ENCODE measurements at places on chromosomes 3 and 15.
A peak's percentile ranks its signal among the peaks of the same experiment; 100 is the strongest.

DNA sequence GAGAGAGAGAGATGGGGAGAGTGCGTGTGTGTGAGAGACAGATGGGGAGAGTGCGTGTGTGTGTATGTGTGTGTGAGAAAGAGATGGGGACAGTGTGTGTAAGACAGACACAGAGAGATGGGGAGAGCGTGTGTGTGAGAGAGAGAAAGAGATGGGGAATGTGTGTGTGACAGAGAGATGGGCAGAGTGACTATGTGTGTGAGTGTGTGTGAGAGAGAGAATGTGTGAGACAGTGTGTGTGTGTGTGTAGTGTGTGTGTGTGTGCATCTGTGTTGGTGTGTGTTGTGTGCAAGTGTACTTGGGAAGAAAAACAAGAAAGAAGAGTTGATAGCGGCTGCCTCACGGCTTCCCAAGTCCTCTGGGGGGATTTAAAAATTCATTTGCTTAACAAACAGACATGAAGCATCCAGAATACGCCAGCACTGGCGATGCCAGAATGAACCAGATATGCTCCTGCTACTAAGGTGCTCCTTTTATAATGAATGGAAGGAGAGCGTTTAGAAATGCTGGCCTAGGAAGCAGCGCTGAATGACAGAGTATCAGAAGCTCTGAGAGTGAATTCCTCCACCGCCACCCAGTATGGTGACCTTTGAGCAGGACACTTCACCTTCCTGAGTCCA, 186.1 kb upstream of the TSC22D2 start:
- DNase-seq: no peak

- peak; percentile 78 for DNase-seq
Observed at GRCh38 chr3:42839616-42840015, 30.4 kb downstream of the ACKR2 start.

DNA sequence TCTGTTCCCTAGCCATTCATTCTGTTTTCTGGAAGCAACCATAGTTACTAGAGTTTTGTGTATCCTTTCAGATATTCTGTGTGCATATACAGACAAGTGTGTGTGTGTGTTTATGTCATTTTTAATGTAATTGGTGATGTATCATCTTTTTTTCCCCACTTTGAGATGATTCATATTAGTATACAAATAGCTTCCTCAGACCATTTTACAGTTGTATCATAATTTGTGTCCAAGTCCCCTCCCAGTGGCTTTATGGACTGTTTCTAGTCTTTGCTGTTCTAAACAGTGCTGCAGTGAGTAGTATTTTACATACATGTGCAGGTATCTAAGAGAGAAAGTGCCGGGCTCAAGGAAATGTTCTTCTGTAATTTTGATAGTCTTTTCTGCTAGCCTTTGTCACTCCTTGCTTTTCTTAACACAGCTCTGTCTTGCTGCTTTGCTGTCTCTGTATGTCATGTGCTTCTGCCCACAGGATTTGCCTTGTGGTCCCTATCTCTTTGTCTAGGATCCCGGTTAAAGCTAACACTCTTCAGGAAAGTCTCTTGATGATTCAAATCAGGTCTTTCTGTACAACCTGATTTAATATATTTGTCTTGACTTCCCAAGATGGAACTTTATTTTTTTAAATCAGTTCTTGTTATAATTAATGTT, 31.5 kb upstream of the FBXL22 start:
- no peak for DNase-seq

- no peak for DNase-seq
Observed at GRCh38 chr3:168288511-168289401, 193.0 kb upstream of the GOLIM4 start.

DNA sequence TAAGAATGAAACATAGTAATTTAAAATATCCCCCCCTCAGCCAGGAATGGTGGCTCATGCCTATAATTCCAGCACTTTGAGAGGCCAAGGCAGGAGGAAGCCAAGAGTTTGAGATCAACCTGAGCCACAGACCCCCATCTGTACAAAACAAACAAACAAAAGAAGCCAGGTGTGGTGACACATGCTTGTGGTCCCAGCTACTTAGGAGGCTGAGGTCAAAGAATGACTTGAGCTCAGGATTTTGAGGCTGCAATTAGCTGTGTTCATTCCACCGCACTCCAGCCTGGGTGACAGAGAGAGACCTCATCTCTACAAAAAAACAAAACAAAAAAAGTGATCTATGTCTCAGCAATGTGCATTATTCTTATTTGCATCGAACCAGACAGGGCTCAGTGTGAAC, 800.8 kb downstream of the MCTP2 start:
- DNase-seq: peak; percentile 29

DNA sequence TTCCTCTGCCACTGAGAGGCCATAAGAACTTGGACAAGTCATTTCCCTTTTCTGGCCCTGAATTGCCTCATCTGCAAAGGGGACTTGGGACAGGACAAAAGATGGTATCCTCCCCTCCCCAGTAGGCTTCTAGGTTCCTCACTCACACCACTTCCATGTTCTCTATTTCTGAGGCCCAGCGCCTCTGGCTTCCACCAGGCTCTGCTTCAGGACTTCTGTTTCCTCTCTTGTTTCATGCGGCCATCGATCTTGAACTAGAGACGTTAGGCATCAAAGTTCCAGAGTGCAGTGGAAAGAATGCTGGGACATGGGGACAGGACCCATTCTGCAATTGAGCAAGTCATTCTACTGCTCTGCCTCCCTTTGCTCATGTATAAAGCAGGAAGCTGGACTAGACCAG, 1.7 kb downstream of the TM4SF4 start:
- no peak for DNase-seq

DNA sequence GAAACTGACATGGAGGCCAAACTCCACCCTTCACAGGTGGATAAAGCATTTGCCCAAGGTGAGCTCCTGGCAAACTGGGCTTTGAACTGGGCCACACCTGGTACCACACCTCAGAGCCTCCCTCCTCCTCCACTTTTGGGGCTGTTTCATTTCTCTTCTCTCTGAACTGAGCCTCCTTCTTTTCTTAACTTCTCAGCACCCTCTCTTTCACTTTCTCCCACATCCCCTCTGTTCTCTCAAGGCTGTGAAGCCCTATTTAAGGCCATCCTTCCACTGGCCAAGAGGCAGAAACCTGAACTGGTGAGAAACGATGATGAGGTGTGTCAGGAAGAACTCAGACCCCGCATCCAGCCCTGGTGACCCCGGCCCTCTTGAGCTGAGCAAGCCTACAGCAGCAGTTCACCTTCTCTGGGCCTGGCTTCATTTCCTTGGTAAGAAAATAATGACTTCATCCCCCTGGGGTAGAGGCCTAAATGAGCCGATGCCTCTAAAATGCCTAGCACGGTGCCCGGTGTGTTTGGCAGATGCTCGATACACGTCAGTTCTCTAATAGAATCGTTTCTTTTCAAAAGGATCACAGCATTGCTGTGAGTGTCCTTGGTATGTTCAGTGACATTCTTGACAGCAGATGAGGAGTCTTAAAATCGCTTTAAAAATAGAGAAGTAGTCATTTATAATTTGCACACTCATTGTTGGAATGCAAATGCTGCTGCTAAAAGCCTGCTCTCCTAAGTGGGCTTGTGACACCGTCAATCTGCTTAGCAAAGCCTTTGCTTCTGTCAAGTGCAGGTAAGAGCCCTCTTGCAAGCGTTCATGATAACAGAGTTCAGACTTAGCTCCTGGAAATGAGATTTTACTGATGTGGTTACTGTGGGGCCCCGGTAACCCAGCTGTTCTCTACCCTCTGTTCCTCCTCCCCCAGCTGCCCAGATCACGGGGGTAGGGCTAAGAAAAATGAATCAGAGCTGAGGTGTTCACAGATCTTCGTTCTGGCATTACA, 97.7 kb upstream of the ATP2B2 start:
- no peak for DNase-seq

DNA sequence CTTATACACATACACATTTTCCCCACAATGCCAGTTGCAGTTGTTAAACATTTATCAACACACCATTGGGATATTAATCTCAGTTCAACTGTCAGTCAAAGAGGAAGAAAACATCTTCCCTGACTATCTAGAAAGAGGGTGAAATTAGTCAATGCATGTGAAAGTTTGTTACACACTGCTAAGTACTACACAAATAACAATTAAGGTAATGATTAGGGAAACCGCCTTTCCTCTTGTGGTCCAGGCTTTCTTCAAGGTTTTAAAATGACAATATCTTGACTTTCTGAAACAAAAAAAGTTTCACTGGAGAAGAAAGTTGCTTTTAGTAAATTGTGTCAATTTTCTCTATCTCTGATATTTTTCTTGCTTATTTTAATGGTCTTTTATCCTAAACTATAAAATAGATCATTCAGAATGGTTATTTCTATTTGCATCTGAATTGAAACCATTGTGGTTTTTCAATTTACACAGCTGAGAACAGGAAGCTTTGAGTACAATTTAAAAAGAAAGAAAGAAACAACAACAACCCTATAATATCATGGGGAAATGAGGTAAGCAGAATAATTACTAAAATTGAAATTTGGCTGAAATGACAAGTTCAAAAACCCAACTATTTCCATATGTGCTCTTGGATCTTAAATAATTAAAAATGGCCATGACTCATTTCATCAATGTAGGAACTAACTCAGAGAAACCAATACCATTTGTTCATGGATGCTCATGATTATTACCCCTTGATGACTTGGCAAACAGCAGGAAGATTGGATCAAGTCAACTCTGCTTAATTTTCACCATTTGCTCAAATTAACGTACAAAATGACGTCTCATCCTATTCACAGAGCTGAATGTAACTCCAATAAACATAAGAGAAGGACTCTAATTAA, 31.7 kb downstream of the GPR149 start:
- DNase-seq: no peak

GRCh38 chr15:69826819-69827175, 270.9 kb downstream of the TLE3 start:
- no peak for DNase-seq

DNA sequence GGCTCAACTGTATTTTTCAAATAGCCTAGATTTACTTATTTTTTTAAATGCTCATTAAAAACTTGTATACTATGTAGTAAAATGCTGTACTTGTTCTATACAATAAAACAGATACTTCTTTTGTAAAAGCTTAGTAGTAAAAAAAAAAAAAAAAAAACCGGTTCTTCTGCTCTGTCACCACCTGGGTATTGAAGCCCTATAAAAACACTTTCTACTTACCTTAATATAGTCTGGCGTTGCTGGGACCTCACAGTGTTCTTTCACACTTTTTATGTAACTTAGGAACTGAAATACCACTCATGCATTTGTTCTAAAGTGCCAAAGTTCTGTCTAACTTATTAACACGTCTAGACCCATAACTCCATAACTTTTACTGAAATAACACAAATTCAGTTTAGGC, 61.4 kb downstream of the TASOR start:
- DNase-seq: no peak
